SJSA1 (cell line): ENCODE measurements at places on chromosomes 2 and 18. TPM values are rescaled to one million over a fixed set of nuclear protein-coding genes. Genes with fewer than 3 reads are reported as not detected.

Gene MROH2A
- total RNA-seq, result not detected in 2 replicates

GRCh38 chr2:202091476-202091875 lies 18.4 kb downstream of the KIAA2012 start:
- DNase-seq, result no peak

DNA sequence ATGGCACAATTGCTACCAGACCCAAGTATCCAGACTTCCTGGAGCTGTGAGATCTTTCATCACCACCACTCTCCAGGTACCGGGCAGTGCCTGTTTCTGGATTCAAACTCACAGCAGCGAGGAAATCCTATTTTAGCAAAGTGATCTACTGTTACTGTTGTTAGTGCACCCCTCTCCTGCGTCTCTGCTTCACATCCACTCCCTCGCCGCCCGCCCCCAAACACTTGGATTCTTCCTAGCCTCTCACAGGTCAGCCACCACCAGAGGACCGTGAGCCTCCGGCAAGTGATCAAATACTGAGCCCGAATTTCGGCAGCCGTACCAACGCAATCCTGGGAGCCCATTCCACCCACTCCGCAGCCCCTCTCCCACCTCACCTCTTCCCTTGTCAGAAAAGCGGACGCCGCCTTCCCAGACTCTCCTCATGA lies 519 bp downstream of the METTL4 start:
- peak; percentile 75 for DNase-seq

- peak; percentile 62 for DNase-seq
Observed at GRCh38 chr2:95728878-95729596, 137.2 kb downstream of the TRIM43 start.
